ENCODE measurements at places on chromosomes 2 and 18.

- DNase-seq = no peak
Measured at GRCh38 chr2:38462121-38462661, 85.1 kb upstream of the ATL2 start.

DNA sequence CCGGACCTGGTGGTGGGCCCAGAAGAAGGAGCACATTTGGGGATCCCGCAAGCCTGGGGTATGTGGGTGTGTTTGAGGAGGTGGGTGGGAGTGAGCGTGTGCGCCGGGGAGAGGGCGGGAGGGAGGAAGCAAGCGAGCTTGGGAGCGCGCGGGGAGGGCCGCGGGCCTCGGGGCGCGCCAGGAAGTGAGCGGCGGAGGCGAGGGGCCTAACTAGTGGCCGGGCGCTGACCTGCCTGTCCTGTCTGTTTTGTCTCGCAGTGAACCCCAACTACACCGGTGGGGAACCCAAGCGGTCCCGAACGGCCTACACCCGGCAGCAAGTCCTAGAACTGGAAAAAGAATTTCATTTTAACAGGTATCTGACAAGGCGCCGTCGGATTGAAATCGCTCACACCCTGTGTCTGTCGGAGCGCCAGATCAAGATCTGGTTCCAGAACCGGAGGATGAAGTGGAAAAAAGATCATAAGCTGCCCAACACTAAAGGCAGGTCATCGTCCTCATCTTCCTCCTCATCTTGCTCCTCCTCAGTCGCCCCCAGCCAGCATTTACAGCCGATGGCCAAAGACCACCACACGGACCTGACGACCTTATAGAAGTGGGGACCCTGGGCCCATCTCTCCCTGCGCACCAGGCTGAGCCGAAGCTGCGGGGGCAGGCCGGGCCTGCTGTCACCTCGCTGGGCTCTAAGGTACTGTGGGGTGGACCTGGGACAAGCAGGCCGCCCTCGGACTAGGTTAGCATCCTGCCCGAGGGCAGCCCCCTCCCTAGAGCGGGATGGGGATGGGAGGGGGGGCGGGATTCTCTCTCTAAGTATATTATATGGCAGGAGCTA is 1.2 kb downstream of the HOXD4 start:
- no peak for DNase-seq

GRCh38 chr2:32810909-32811495 is 135.8 kb upstream of the LTBP1 start:
- DNase-seq = no peak

GRCh38 chr2:207787017-207787416 is 17.3 kb upstream of the FZD5 start:
- no peak for DNase-seq

DNA sequence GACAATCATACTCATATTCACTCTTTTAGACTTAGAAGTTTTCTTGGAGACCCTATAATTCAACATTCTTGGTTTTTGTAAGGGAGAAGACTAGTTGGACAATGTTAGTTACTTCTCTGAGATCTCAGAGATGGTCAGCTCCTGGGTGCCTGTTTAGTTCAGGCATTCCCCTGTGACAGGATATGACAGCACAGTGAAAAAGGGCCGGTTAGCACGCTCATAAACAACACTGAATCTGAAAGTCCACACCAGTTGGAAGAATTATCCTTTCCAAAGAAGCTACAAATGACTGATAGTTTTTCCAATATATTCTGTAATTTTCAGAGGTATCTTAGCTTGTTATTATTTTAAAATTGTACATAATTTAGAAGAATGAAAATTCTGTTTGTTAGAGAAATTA is 75.7 kb downstream of the ADAM23 start:
- no peak for DNase-seq

DNA sequence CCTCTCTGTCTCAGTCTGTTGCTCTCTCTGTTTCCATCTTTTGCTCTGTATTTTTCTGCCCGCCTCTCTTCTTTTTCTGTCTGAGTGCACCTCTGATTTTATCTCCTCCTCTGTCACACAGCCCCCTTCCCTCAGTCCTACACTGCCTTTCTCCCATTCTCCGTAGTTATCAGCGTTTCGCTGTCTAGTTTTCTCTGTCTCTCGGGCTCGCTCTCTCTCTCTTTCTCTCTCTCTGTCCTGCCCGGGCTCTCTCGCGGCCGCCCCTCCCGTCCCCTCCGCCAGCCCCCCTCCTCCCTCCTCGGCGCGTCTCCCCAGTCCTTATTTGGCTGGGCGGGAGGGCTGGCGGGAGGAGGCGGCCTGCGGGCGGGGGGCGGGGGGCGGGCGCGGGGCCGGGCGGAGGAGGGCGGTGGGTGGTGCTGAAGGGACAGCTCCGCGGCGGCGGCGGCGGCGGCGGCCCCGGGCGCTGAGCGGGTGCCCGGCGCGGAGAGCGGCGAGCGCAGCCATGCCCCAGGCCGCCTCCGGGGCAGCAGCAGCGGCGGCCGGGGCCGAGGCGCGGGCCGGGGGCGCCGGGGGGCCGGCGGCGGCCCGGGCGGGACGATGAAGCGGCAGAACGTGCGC is at the start of gene KCNK3:
TSS of gene KCNK3 (plus strand) at position 444 of the 618 bp plus-strand sequence. CDS start at position 598, 154 bp downstream.
- no peak for DNase-seq

DNA sequence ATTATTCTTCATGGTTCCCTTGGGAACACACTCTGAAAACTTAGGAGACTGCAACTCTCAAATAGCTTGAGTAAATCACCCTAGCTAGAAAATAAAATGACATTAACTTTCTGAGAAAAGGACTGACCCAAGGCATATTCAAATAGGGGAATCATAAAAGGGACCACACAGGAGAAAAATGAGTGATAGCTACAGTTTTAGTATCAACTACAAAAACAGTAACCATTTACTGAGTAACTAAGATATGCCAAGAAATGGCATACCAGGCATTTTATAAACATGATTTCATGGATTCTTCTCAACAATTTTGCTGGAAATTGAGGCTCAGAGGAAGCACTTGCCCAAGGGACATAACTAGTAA is 84.5 kb downstream of the AFF3 start:
- no peak for DNase-seq

DNA sequence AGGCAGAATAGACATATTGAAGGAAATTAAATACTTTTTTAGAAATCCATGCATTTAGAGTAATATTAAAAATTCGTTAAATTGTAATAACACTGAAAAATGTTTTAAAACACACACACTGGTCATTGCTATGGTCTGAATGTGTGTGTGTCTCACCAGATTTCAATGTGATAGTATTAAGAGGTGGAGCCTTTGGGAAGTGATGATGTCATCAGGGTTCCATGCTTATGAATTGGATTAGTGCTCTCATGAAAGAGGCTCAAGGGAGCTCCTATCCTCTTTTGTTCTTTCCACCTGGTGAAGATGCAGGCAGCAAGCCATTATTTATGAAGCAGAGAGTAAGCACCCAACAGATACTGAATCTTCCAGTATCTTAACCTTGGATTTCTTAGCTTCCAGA is 441.8 kb downstream of the CDH2 start:
- no peak for DNase-seq

- peak; percentile 73 for DNase-seq
Measured at GRCh38 chr2:74702001-74702715, 48.1 kb downstream of the SEMA4F start.

- no peak for DNase-seq
Measured at GRCh38 chr18:38402509-38402908, 836.9 kb upstream of the CELF4 start.

DNA sequence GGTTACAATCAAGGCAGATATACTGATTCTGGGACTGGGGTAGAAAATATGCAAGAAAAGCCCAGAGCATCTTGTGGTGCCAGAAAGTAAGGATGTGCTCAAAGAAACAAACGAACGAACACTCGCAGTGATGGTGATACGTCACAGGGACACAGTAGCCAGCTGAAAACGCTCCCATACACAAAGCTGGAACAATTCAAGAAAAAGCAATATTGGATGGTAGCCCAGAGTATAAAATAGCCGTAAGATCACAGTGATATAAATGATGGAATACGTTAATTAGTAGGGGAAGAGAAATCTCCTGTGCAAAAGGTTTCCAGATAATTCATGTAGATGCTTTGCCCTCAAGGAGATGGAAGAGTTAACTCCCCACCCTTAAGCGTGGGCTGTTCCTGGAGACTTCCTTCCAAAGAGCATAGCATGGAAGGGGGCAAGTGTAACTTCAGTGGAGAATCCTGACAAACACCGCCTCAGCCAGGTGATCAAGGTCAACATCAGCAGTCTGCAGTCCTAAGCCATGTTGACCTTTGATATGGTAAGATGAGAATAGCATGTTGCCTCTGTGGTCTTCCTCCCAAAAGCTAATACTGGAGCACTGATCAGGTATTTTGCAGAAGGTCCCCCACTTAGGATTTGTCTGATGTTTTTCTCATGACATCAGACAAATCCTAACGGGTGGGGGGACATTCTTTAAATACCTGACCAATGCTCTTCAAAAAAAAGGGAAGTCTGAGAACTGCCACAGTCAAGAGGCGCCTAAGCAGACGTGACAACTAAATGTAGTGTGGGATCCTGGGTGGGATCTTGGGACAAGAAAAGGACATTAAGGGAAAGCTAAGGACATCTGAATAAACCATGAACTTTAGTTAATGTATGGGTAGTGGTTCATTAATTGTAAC is 99.0 kb downstream of the NCK2 start:
- DNase-seq = peak; percentile 46

GRCh38 chr2:46451131-46451711 is 28.1 kb upstream of the TMEM247 start:
- DNase-seq = no peak

DNA sequence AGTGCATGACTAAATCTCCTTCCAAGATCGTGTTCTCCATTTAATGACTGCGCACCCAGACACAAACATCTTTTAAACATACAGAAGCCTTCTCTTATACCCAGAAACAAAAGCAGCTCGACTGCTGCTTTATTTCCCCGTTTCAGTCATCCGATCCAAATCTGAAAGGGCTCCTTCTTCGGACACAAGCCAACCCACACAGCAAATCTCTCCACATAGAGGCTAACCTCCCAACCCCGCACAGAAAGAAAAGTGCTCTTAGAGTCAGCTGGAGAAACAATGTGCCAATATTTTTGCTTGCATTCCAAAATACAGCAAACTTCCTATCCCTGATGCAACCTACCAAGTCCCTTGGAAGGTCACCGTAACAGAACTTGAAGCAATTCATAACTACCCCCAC is 29.1 kb downstream of the GAREM1 start:
- no peak for DNase-seq

- DNase-seq = peak; percentile 20
Measured at GRCh38 chr18:57029761-57030160, 117.1 kb upstream of the BOD1L2 start.

GRCh38 chr18:25181993-25182392 is 170.0 kb downstream of the ZNF521 start:
- DNase-seq = no peak

DNA sequence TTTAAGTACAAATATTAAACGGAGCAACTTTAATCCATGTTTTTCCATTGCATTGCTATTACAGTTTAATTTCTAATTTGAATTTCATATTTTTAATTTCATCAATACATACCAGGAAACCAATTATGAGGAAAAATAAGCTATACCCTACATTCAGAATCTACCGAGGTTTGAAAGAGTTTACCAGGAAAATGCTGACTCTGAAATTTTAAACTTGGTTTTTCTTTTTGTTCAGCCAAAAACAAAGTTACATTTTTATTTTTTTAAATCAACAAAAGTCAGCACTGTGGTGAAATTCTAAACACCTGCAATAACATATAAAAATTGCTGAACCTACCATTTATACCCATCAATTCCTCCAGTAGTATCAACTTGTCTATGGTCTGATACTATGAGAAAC is 53.7 kb downstream of the GFPT1 start:
- DNase-seq = no peak

- no peak for DNase-seq
Measured at GRCh38 chr18:2102022-2102421, 469.3 kb downstream of the METTL4 start.

GRCh38 chr18:5984245-5984644 is 88.9 kb upstream of the TMEM200C start:
- no peak for DNase-seq

Measured in HepG2 (cell line).